ENCODE measurements at places on chromosomes 3 and 15.

GRCh38 chr3:35745351-35745750 is 106.0 kb downstream of the ARPP21 start:
- DNase-seq, result no peak

DNA sequence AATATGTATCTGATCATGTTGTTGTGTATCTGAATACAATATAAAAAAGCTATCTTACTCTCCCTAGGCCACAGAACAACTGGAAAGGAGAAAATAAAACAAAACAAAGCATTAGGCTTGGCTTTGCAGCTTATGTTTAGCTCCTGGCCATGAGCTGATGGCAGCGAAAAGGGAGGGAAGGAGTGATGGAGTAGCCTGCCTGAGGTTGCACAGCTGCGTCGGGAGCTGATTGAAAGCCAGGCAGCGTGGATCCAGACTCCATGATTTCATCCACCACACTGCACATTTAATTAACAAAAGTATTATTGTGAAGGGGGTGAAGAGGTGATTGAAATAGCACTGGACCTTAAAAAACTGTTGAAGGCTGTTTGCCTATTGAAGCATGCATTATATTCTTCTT is 212.2 kb downstream of the GABRG3 start:
- no peak for DNase-seq

DNA sequence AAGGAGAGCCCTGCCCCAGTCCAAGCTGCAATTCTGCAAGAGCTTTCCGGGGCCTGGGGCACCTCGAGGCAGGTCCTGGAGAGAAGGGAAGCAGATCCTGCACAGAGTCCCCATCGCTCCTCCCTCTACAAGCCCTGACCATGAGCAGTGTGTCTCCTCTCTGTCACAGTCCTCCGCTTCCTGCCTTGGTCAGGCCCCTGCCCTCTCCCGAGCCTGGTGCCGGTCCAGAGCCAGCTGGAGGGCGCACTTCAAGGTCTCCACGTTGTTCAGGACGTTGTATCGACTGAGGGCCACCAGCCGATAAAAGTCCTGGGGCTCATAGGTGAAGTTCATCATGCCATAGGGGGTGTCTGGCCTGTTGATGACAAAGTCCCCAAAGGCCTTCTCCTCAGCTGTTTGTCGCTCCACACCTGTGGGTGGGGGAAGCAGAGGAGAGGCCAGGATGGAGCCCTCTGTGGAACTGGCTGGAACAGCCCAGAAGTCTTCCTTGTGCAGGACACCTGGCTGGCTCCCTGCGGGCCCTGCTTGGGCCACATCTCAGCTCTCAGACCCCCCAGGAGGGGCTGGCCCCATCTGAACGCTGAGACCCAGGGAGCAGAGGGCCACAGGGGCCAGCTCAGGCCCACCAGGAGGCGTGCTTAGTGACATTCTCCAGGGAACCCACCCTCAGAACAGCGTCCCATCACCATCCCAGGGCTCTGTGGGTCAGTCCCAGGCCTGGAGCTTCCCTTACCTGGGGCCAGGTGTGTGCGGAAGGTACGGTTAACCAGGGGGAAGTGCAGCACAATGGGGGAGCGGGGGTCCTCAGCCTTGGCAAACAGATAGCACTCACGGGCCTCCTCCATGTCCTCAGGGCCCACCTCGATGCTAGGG is 14.4 kb downstream of the PLA2G4F start:
- DNase-seq, result no peak

DNA sequence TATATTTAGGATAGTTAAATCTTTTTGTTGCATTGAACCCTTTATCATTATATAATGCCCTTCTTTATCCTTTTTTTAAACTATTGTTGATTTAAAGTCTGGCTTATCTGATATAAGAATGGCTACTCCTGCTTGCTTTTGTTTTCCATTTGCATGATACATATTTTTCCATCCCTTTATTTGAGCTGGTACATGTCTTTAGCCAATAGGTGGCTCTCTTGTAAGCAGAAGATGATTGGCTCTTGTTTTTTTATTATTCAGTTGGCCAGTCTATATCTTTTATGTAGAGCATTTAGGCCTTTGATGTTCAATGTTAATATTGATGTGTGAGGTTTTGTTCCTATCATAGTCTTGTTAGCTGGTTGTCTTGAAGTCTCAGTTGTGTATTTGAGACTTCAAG is 99.5 kb upstream of the MCTP2 start:
- no peak for DNase-seq

GRCh38 chr3:172461530-172462138 is 13.4 kb upstream of the GHSR start:
- DNase-seq, result no peak

- no peak for DNase-seq
These were observed 141.7 kb downstream of the OSBPL10 start for GRCh38 chr3:31839144-31839917.

DNA sequence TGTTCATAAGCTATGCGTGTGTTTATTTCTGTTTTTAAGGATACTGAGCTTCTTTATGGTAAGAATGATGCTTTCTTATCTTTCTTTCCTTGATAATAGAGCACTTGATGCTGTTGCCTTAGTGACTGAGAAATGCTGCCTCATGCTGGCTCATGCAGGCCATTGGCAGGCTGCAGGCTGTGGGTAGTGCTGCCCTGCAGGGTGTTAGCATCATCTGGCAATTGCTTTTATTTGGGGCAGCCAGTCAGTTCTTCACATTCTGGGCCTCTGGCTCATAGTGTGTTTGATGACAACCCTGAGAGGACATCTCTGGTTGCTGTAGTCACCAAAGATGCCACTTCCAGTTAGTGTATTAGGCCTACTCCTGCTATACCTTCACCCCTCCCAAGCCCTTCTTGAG is 66.2 kb upstream of the ONECUT1 start:
- no peak for DNase-seq

GRCh38 chr3:110789315-110789714 is 282.3 kb upstream of the NECTIN3 start:
- no peak for DNase-seq

- peak; percentile 86 for DNase-seq
These were observed 11.7 kb downstream of the GNB5 start for GRCh38 chr15:52179278-52180195.

GRCh38 chr3:111588527-111588926 is 6.6 kb downstream of the ZBED2 start:
- DNase-seq, result no peak
